ENCODE measurements at places on chromosomes 7 and 10.

DNA sequence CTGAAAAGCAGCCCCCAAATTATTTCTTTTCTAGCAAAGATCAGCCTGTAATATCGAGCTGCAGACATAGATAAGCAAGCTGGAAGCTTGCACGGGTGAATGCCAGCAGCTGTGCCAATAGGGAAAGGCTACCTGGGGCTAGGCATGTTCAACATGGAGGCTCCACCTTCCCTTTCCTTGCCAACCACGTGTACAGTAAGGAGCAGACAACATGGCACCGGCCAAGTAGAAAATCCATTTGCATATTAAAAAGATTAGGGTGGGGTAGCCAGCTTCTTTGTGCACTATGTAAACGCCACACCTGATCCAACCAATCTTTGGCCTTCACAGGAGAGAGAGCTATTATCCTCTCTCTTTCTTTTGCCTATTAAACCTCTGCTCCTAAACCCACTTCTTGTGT lies 56.7 kb upstream of the SEPHS1 start:
- DNase-seq: no peak

GRCh38 chr7:69328516-69328915 lies 269.8 kb upstream of the AUTS2 start:
- DNase-seq: no peak

DNA sequence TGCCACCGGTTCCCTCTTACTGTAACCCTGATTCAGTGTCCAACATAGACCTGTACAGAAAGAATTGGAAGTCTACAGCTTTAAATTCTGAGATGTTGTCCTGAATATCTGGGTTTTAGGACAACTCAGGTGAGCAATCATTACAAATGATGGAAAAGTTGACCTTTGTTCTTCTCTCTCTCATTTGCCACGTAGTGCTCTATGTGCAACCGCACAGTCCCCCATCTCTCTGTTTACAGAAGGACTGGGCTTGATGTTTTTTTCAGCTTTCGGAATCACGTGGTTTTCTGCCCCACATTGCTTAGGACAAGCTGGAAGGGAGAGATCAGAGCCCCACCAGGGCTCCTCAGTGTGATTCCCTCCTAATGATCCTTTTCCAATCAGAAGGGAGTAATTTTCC lies 22.2 kb downstream of the NEUROD6 start:
- DNase-seq: no peak

DNA sequence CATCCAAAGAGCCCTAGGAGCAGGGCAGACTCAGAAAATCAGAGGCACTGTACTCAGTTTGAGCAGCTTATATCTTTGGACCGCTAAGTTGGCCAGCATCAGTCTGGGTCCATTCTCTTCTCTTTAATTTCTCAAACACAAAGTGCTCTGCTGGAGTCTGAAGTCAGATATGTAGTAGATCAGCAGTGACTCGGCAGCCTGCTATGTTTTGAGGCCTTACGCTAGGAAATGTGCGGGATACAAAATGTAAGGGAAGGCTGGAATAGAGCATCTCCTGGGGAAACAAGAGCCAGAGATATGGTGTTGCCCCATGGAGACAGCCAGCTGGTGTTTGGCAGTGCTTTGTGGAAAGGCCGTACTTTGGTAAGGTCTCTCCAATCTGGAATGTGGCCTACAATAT lies 60.6 kb upstream of the VKORC1L1 start:
- peak; percentile 61 for DNase-seq

GRCh38 chr7:84389242-84389641 lies 194.7 kb upstream of the SEMA3A start:
- DNase-seq: no peak

DNA sequence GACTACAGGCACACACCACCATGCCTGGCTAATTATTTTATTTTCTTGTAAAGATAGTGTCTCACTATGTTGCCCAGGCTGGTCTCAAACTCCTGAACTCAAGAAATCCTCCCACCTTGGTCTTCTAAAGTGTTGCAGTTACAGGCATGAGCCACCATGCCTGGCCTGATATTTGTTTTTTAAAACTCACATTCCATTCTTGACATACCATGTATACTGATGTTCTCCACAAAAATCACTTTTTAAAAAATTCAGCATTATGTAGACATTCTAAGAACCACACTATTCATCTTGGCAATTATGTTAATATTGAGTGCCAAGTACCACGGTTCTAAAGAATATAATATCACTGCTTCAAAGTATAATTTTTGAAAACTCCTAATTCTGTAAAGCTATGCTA lies 43.5 kb downstream of the IDE start:
- no peak for DNase-seq

DNA sequence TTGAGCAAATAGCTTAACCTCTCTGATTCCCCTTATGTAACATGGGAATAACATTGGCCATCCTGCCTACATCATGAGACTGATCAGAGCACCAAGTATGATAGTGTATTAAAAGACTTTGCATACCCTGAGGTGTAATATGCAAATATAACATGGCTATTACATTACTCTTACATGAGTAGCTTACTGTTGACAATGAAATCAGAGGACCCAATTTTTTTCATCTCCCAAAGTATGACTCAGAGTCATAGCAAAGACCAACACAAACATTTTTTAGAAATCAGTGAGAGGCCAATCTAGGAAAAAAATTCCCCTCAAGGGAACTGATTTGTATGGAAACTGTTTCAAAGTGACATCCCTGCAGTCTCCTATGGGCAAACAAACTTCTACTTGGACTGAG lies 47.0 kb upstream of the TMEM140 start:
- DNase-seq: peak; percentile 1

GRCh38 chr7:69622014-69622835 lies 23.9 kb downstream of the AUTS2 start:
- DNase-seq: no peak

DNA sequence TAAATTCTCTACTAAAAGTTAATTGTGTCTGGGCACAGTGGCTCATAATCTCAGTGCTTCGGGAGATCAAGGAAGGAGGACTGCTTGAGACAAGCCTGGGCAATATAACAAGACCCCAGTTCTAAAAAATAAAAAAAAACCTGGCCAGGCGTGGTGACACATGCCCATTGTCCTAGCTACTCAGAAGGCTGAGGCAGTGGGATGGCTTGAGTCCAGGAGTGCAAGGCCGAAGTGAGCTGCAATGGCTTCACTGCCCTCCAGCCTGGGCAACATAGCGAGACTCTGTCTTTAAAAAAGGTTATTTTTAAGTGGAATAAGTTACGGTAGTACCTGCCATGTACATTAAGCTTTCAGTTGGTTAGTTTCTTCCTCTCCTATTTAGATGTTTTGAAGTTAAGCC lies 28.9 kb downstream of the CDK14 start:
- DNase-seq: no peak

- DNase-seq: peak; percentile 18
These were observed 666 bp downstream of the TMEM139 start for GRCh38 chr7:143285470-143285778.

DNA sequence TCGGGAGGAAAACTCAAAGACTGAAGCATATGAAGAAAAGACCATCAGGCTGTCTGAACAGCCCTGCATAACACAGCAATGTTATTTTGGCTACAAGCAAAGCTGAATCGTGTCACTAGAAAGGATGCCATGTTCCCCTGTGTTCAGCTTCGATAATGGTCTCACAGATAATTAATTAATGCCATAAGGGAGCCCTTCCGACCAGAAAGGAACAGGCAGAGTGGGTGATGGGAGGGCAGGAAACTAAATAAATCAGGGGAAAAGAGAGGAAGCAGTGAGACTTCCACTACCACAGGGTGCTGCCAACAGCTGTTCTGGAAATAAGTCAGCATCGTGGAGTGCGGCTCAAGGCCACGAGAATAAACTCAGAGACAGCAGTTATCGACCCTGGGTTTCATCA lies 3.2 kb downstream of the PTPRN2 start:
- no peak for DNase-seq

- peak; percentile 97 for DNase-seq
These were observed 9.6 kb downstream of the INMT start for GRCh38 chr7:30761214-30762156.

DNA sequence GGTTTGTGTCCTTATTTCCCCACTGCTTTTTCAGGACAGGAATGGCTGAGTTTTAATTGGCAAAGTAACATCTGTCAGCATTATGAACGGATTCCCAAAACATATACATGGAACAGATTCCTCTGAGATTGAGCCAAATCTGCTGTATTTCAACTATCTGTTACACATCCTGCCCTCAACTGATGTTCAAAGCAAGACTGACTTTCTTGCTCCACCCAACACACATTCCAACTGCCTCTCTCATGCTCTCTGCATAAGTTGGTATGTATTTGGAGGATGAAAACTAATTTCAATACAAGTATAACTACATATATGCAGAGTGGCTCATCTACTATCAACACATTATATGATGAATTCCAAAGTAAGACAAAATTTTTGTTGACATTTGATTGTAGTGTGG lies 342.2 kb downstream of the GATA3 start:
- DNase-seq: peak; percentile 83

Measured in NCI-H226 (cell line).